ENCODE measurements at places on chromosomes 3 and 15.
A peak's percentile ranks its signal among the peaks of the same experiment; 100 is the strongest.

- DNase-seq: no peak
Measured at GRCh38 chr3:78846718-78847117, 921.1 kb downstream of the ROBO1 start.

GRCh38 chr3:168581771-168582225, 486.1 kb upstream of the GOLIM4 start:
- no peak for DNase-seq

- no peak for DNase-seq
Measured at GRCh38 chr3:156902916-156903315, 76.8 kb downstream of the LEKR1 start.

DNA sequence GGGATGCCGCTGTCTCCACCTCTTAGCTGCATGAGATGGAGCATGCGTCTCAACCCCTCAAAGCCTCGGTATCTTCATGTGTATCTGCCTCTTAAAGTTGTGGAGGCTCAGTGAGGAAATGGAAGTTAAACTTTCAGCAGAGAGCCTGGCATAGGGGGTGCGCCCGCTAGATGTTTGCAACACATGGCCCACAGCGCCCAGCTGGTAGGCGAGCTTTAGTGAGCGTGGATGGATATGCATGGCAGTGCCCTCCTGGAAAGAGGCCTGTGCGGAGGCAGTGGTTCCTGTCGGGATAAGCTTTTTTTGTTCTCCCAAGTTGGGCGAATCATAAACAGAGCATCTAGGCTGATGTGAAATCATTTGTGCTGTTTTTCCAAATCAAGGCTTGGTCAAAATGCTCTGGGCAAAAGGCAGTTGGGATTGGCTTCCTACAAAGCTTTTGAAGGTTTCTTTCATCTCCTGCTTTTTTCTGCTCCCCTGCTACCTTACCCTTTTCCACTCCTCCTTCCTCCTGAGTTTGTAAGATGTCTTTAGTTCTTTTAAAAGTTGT, 272.4 kb upstream of the TPM1 start:
- DNase-seq: no peak

DNA sequence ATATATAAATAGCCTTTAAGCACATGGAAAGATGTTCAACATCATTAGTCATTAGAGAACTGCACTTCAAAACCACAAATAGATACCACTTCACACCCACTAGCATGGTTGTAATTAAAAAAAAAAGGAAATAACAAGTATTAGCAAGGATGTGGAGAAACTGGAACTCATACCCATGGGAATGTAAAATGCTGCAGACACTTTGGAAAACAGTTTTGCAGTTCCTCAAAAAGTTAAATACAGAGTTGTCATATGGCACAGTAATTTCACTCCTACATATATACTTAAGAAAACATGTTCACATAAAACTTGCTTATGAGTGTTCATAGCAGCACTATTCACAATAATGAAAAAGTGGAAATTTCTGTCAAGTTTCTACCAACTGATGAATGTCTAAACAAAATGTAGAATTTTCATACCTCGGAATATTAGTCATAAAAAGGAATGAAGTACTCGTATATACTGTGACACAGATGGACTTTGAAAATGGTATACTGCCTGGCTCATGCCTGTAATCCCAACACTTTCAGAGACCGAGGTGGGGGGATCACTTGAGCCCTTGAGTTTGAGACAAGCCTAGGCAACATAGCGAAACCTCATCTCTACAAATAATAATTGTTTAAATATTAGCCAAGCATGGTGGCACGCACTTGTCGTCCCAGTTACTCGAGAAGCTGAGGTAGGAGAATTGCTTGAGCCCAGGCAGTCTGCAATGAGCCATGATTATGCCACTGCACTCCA, 28.1 kb downstream of the BCL2A1 start:
- DNase-seq: no peak

GRCh38 chr3:9914011-9914410, 2.9 kb upstream of the IL17RC start:
- DNase-seq: no peak

GRCh38 chr3:188261011-188261410, 107.1 kb downstream of the LPP start:
- no peak for DNase-seq

- DNase-seq: no peak
Measured at GRCh38 chr3:196997311-196997710, 28.7 kb upstream of the PIGZ start.

DNA sequence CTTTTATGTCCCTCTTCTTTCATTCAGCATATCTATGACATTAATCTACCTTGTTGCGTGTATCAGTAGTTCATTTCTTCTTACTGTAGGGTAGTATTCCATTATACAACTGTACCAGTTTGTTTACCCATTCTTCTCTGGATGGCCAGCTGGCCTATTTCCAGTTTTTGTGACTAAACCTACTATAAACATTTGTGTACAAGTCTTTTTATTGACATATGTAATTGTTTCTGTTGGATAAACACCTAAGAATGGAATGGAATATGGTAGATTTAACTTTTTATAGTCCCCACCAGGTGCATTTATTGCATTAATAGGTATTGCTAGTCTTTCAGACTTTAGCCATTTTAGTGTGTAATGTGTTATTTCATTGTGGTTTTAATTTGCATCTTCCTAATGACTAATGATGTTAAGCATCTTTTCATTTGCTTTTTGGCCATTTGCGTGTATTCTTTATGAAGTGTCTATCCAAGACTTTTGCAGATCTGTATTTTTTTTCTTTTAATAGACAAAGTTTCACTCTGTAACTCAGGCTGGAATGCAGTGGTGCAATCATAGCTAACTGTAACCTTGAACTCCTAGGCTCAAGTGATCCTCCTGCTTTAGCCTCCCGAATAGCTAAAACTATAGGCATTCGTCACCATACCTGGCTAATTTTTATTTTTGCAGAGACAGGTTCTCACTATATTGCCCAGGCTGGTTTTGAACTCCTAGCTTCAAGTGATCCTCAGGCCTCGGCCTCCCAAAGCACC, 41.9 kb upstream of the XRN1 start:
- no peak for DNase-seq

- no peak for DNase-seq
Measured at GRCh38 chr3:112497897-112498548, 1.2 kb downstream of the BTLA start.

GRCh38 chr3:178186666-178187065, 349.6 kb upstream of the KCNMB2 start:
- DNase-seq: no peak

DNA sequence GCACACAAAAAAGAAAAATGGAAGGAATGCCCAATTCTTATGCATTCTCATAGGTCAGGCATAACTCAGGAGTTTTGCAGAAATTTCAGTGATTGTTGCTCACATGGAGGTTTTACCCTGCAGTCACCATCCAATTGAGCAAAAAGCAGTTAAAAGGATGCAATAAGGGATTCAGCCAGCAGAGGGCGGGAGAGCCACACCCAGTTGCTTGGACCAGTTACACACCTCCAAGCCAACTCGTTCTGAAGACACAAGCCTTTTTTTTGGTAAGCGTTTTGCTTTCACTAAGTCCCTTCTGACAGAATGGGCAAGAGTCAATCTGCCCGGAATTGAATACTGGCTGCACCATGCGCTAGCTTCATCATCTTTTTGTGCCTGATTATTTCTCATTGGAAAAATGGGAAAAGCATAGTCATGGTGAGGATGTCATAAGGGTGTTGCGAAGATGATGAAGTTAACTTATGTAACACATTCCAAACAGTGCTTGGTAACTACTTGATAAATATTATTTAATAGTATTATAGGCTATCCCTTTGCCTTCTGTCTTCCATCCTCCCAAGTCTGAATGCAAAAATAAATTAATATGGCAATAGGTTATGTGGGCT, 154.4 kb upstream of the SGO1 start:
- peak; percentile 47 for DNase-seq

GRCh38 chr3:27508424-27508823, 24.2 kb upstream of the SLC4A7 start:
- DNase-seq: no peak

- DNase-seq: no peak
Measured at GRCh38 chr3:12986521-12986920, 86.7 kb downstream of the IQSEC1 start.

GRCh38 chr3:97138914-97139541, 324.6 kb downstream of the EPHA6 start:
- DNase-seq: no peak

GRCh38 chr3:72134989-72135451, 350.1 kb upstream of the PROK2 start:
- DNase-seq: no peak

DNA sequence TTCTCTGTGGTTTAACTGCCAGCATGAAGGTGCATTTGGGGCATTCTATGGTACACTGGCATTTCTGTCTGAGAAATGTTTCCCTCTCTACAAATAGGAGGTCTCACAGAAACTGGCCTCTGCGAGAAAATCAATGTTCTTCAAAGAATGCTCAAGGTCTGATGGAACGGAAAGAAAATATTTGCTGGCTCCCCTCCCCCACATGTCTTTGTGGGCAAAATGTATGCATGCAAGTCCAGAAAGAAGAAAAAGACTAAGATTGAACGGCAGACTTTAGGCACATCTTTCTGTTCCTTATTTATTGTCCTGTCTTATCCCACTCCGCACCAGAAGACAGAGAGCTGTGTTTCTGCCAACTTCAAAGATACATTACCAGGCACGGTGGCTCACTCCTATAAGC, 83.9 kb upstream of the PSMD6 start:
- DNase-seq: no peak

- DNase-seq: peak; percentile 79
Measured at GRCh38 chr3:38542401-38543298, 46.5 kb downstream of the EXOG start.

DNA sequence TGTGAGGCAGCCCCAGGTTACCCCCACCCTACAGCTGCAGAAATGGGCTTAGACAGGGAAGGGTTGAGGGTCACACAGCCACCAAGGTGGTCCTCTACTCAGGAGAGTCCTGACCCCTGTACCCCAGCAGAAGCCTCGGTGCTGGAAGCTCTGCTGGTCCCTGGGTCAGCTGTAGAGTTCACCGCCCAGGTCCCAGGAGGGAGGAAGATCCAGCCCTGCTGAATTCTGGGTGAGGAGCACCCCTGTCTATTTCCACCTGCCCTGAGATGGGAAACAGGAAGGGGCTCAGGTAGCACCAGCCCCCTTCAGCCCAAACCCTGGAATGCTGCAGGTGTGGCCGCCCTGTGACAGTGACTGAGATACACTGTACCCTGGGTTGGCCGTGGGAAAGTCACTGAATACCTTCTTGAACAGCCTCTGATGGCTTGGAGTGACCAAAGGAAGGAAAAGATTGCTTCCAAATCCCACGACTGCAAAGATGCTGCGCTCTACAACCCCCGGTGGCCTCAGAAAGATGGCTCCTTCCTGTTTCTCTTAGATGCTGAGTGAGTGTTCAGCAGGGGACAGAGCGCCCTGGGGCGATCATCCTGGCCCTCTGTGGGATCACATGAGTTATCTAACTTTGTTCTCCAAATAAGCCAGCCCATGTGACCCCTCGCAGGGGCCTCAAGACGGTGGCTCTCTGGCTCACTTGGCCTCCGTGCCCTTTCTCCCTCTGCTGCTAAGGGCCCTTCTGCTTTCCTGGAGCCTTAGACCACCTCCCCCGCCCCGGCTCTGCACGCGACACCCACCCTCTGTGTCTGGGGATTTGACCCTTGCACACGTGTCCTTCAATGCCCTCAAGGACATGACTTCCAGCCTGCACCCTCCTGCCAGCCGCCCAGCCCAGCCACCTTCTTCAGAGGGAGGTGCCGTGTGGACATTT, 141.9 kb downstream of the NSMCE3 start:
- no peak for DNase-seq

DNA sequence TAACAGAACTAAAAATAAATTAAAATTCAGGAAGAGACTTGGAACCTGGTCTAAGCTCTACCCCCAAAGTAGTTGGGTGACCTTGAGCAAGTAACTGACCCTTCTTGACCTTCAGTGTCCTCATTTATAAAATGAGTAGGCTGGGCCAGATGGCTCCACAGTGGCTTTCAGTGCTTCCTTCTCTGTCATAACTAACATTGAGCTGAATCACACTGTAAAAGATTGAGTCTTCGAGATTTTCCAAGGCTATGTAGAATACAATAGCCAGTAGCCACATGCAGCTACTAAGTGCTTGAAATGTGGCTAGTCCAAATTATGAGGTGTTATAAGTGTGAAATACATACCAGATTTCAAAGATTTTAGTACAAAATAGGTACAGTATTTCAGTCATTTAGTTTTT, 313.3 kb downstream of the MECOM start:
- DNase-seq: no peak

GRCh38 chr3:160038862-160039562, 50.4 kb downstream of the IL12A start:
- no peak for DNase-seq

- peak; percentile 25 for DNase-seq
Measured at GRCh38 chr3:66236281-66236680, 15.5 kb downstream of the SLC25A26 start.
